Endothelial cell of umbilical vein (primary cell): ENCODE measurements at places on chromosomes 2 and 18. TPM values are rescaled to one million over a fixed set of nuclear protein-coding genes. Genes with fewer than 3 reads are reported as not detected.

TXNDC2 gene
- total RNA-seq: not detected in 2 replicates

ATG9A gene
- total RNA-seq: 62.2 and 65.5 TPM in 2 replicates

NEU2 gene
- total RNA-seq: not detected in 2 replicates

CNOT9 gene
- total RNA-seq: 63.2 and 68.9 TPM in 2 replicates

TGOLN2 gene
- total RNA-seq: 119 and 140 TPM in 2 replicates

TGFBRAP1 gene
- 34.9 and 37.6 TPM in 2 replicates for total RNA-seq
